Liver (tissue), 10 donors: ENCODE measurements at places on chromosomes 2 and 18. TPM values are rescaled to one million over a fixed set of nuclear protein-coding genes. Genes with fewer than 3 reads are reported as not detected.

- no peak for DNase-seq
These were observed 364.8 kb downstream of the SOCS6 start for GRCh38 chr18:70653671-70654070.

Gene FBXO48
- total RNA-seq: 0.75 TPM

Gene CFAP65
- total RNA-seq: not detected

DNA sequence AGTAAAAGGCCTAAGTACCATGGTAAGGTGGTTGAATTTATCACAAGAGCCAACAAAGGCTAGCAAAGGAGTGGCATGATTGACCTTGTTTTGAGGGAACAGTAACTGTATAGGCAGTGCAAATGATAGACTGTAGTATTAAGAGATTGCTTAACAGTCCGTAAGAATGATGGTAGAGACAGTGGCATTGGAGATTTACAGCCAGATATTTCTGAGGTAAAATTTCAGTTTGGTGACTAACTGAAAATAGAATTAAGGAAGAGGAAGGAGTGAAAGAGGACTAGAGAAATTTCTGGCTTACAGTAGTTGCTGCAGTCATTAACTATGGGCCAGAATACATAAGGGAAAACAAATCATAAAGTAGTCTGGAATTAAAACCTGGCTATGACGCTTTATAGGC is 4.4 kb upstream of the BAZ2B start:
- no peak for DNase-seq

DNA sequence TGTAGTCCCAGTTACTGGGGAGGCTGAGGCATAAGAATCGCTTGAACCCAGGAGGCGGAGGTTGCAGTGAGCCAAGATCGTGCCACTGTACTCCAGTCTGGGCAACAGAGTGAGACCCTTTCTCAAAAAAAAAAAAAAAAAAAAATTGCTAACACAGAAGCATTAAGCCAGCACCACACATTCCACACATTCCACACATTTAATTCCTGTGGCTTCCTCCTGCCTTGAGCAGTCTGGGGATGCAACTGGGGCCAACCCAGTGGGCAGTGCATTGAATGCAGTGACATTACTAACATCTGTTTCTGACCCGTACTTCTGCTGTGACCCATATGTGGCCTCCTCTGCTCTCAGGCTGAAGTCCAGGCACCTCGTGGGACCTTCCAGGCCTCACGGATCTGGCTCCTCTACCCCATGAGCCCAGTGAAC is 107.0 kb downstream of the BCL2L11 start:
- DNase-seq: peak; percentile 22

Gene ATP8B1
- total RNA-seq: 3.9 TPM

Gene ZNF521
- 2.3 TPM for total RNA-seq

DNA sequence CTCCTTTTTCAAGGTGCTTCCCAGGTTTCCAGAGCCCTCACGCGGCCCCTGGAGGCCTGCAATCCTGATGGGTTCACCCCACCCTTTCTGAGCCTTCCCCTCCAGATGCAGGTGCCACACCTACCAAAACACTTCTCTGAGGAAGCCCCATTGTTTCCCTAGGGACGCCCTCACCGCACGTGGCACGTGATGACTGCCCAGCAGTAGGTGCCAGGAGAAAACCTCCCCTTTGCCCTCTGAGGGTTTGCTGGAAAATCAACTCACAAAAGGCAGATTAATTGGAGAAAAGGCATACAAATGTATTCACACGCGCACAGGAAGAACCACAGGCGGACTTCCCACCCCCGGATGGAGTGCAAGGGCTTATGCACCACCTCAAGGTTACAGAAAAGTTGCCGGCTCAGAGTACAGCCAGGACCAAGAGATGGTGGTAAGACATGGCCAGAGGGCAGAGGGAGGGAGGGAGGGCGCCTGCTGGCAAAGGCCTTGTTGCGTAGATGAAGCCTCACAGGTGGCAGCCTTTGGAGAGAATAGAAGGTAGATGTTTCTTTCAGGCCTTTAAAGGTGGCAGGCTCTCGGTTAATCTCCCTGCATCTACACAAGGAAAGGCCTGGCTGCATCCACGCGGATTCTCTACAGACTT is 269.4 kb upstream of the RAB6C start:
- DNase-seq: no peak

Gene AQP12A
- total RNA-seq: not detected

DNA sequence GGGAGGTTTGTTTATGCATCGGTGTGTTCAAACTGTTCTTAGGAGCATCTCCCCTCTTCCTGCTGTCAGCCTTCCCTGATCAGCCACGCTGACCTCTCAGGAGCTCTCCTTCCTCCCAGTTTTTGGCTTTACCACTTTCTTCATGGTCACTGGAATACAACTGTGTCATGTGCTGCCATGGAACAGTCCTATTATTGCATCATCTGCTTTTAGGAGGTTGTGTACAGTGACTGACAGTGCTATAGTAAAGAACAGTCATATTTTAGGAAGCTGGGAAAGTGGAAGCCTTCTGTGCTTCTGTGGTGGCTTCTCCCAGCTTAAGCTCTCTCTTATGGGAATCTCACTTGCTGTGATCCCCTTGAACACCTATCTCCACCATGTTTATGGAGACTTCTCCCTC is 165.5 kb downstream of the TPGS2 start:
- no peak for DNase-seq

DNA sequence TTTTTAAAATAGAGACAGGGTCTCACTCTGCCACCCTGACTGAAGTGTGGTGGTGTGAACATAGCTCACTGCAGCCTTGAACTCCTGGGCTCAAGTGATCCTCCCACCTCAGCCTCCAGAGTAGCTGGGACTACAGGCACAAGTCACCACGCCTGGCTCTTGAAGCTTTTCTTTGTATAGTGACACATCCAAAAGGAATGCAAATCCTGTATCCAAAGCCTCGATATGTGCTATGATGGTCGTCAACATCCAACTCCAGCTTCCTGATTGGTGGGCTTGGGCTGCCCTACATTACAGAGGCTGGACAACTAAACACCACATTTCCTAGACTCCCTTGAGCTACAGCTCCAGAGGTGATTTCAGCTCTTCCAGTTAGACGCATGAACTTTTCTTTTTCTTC is 101.7 kb upstream of the PGAP1 start:
- DNase-seq: no peak

Gene NPAS2
- 0.33 TPM for total RNA-seq

GRCh38 chr18:74155276-74155675 is 7.0 kb downstream of the TIMM21 start:
- no peak for DNase-seq

Gene GLI2
- total RNA-seq: 0.08 TPM

DNA sequence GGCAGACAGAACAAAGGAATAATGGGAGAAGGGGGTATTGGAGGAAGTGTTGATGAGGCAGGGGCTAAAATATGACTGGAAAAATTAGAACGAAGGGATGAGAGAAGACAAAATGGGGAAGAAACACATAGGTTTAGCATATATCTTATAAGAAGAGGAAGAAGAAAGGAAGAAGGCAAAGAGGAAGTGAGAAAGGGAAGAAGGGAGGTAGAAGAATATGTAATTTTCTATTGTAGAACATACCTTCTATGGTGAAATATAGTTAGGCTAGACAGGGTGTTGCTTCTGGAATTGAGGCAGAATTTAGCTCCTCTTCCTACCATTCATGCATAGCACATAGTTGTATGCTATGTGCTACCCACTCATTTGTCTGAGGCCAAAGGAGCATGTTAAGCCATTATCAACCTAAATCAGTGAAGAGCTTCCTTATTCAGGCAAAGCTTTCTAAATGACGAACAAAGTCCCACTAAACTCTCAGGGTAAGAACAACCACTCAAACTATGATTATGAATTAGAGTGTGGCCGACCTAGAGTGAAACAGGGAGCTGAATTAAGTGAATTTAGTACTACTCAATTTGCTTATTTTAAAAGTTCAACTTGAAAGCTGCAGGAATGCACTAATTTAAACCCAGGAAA is 180.9 kb upstream of the GALNT5 start:
- DNase-seq: no peak

GRCh38 chr2:180130403-180130802 is 123.3 kb upstream of the CWC22 start:
- DNase-seq: no peak

GRCh38 chr2:23597687-23598086 is 212.7 kb downstream of the KLHL29 start:
- DNase-seq: no peak

DNA sequence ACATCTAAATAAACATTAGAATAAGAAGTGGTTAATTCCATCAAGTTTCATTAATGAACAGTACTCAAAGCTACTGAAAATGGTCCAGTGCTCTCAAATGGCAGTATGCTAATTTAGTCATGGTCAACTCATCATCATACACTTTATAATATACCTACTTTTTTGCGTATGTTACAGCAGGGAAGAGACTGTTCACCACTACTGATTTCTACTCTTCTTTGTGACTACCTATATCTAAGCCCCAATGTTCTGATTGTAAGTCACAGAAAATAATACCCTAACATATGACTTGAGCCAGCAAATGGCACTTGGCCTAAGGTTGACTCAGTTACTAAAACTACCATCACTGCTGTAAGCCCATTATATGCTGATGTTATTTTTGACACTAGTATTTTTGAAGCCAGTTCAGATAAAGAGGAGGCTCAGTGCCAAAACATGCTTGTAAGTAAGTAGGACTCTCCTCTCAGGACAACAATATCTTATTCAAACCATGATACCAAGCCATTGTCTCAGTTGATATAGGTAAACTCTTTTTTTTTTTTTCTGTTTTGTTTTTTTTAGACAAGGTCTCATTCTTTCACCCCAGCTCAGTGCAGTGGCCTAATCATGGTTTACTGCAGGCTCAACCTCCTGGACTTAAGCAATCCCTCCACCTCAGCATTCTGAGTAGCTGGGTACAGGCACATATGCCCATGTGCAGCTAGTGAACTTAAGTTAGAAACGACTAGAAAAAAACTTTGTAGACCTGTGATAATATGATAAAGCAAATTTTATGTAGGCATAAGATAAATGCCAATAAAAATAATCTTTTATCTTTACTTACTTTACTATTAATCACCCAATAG is 266.9 kb downstream of the ZNF385B start:
- no peak for DNase-seq

GRCh38 chr2:41101281-41101680 is 649.4 kb upstream of the SLC8A1 start:
- no peak for DNase-seq
